ENCODE measurements at places on chromosomes 2 and 18.

GRCh38 chr18:80107426-80107825, 1.6 kb upstream of the ADNP2 start:
- DNase-seq = no peak

GRCh38 chr2:73851274-73851673, 22.5 kb downstream of the STAMBP start:
- DNase-seq = no peak

DNA sequence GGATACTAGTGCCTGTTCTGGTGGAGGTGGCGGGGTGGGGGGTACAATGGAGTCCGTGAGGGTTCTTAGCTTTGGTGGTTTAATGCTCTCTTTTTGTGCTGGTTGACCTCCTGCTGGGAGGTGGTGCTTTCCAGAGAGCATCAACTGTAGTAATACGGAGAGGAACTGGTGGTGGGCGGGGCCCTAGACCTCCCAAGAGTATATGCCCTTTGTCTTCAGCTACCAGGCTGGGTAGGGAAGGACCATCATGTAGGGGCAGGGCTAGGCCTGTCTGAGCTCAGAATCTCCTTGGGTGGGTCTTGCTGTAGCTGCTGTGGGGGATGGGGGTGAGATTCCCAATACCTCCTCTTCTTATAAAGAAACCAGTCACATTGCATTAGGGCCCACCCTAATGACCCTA, 27.1 kb downstream of the CAMKMT start:
- DNase-seq = no peak

DNA sequence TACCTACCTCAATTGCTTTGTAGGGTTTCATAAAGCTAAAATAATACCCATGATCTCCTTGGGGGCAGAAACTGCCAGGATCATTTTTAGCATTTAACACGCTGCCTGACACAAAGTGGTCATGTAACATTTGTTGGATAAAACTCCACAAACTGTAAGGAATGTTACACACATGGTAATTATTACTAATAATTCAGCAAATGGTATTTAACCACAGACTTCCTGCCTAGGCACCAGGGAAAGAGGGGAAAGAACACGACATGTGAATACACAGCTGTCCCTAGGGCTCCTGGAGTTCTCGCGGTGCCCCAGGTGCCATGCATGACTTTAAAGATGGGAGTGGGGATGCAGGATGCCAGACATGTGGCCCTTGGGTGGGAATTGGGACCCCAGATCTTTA, 43.5 kb downstream of the ASAP2 start:
- DNase-seq = no peak

- no peak for DNase-seq
These were observed 209.1 kb downstream of the HRH4 start for GRCh38 chr18:24669502-24669901.

- DNase-seq = no peak
These were observed 107.1 kb downstream of the NFATC1 start for GRCh38 chr18:79502782-79503181.

GRCh38 chr2:201880579-201880978, 74.2 kb downstream of the CDK15 start:
- DNase-seq = no peak

- no peak for DNase-seq
These were observed 36.0 kb downstream of the PHLPP1 start for GRCh38 chr18:62751341-62751821.

GRCh38 chr18:26566874-26567555, 18.7 kb upstream of the KCTD1 start:
- DNase-seq = no peak

DNA sequence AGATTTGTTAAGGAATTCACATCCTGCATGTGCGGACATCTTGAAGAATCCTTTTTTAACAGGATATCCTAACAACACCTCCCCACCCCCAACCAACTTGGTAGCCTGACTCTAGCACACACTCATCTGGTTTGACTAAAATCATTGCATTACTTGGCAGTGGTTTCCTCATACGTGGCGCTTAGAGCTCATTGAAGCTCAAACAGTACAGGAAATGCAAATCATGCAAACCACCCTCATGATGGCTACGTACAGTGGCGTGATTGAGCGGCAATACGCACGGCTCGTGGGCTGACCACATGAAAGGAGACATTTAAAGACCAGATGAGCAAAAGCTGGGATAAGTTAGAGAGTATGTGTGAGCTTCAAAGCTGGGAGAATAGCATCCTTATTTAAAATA, 336.2 kb downstream of the ZEB2 start:
- DNase-seq = peak; percentile 56
